Airway epithelial cell (primary cell): ENCODE measurements at places on chromosomes 1 and 21. TPM values are rescaled to one million over a fixed set of nuclear protein-coding genes. Genes with fewer than 3 reads are reported as not detected.

Gene SYT14
- not detected in 2 replicates for total RNA-seq

Gene HSPA6
- total RNA-seq = 0.19 and 0.21 TPM in 2 replicates

Gene FCRL6
- total RNA-seq = not detected in 2 replicates

Gene CHODL
- total RNA-seq = 0.14 and 0.28 TPM in 2 replicates

Gene CDC20
- total RNA-seq = 152 and 191 TPM in 2 replicates

Gene MYOG
- total RNA-seq = not detected in 2 replicates

Gene IL20
- not detected in 2 replicates for total RNA-seq

Gene EXO1
- total RNA-seq = 6.9 and 10.7 TPM in 2 replicates

Gene C1orf115
- 1.9 TPM in 2 replicates for total RNA-seq

Gene G0S2
- 57.3 and 105 TPM in 2 replicates for total RNA-seq

Gene MEGF6
- 0.99 and 1.6 TPM in 2 replicates for total RNA-seq

Gene NBPF4
- total RNA-seq = not detected in 2 replicates

Gene SHISA4
- total RNA-seq = 3.8 and 7.1 TPM in 2 replicates

Gene TMCO4
- total RNA-seq = 5.2 and 10.9 TPM in 2 replicates

Gene TAS1R1
- total RNA-seq = not detected in 2 replicates

Gene PSRC1
- 27.4 and 29.5 TPM in 2 replicates for total RNA-seq

Gene TMEM240
- total RNA-seq = 0.23 and 0.35 TPM in 2 replicates

Gene FAM43B
- 0.07 TPM in 1 of 2 replicates, not detected in the other for total RNA-seq

Gene KTI12
- total RNA-seq = 9.3 and 10.9 TPM in 2 replicates

Gene RIPK4
- total RNA-seq = 41.0 and 44.5 TPM in 2 replicates

Gene FRRS1
- total RNA-seq = 13.4 and 17.6 TPM in 2 replicates

Gene KCNH1
- not detected in 2 replicates for total RNA-seq

Gene ATXN7L2
- total RNA-seq = 3.2 and 4.6 TPM in 2 replicates

Gene RGS13
- total RNA-seq = not detected in 2 replicates

Gene LPAR3
- 22.2 and 25.7 TPM in 2 replicates for total RNA-seq

Gene KRTAP19-3
- not detected in 2 replicates for total RNA-seq

Gene LAMB3
- total RNA-seq = 652 and 749 TPM in 2 replicates

Gene CD84
- total RNA-seq = not detected in 2 replicates

Gene PCSK9
- 93.0 and 125 TPM in 2 replicates for total RNA-seq

Gene PTPN22
- 0.49 and 1.1 TPM in 2 replicates for total RNA-seq

Gene S100A14
- total RNA-seq = 1,909 and 2,185 TPM in 2 replicates
